Psoas muscle (tissue), 8 donors: ENCODE measurements at places on chromosomes 3 and 15. TPM values are rescaled to one million over a fixed set of nuclear protein-coding genes. Genes with fewer than 3 reads are reported as not detected.

ACAP2 gene
- 7.0 TPM for polyA plus RNA-seq

DNA sequence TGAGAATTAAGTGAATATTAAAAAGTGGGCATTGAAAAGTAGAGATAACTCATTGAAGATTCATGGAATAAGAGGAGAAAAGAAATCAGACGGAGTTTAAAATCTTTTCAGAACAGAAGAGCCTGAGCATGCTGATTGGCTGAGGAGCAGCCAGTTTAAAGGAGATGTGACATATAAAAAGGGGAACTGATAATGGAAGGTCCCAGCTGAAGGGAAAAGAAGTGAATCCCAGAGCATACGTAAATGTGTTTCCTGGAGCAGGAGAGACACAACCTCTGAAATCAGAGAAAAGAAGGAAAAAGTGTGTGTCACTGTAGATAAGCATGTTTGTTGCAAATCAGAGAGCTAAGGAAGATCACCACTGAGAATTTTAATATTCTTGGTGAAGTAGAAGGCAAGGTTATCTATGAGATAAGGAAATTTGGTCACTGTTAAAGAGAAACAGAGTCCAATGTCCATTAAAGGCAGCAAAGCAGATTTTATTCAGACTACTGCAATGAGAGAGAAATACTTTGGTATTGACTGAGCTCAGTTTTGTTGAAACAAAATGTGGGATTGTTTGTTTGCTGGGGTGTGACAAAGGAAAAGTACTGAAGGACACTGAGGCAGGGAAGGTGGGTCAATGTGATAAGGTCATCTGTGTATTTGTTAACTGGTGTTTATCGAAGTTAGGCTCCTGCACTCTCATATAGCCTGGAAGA is 84.6 kb upstream of the WDR72 start:
- DNase-seq: no peak

DNA sequence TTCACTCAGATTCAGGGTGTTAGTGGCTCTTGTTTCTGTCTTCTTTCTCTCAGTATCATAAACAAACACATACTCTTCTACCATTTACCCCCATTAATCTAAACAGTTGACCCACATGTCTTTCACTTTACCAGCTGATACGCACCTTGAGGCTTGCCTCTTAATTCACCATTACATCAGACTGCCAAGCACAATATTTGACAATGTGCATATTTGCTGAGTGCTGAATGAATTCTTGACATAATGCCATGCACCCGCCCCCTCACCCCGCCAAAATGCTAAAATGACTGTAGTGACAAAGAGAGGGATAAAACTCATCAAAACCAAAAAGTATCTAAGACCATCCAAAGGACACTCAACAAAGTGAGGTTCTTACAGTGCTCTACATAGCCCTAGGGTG is 57.4 kb downstream of the NGLY1 start:
- DNase-seq: no peak

DNA sequence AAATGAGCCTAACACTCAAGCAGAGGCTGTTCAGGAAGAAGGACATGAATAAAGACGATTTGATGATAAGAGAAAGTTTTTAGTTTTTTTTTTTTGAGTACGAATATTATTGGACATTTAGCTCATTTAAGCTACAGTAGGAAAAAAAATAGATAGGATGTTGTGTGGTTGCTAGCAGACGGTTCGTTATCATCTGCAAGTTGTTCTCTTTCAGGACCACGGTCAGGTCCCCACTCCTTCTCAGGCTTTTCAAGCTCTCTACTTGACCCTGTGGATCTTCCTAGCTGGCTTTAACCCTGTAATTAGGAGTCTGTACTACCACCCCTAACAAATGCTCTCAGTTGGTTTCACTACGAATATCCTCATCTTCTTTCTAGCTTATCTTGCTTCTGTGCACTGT is 1.1 kb downstream of the KCNH8 start:
- no peak for DNase-seq

DNA sequence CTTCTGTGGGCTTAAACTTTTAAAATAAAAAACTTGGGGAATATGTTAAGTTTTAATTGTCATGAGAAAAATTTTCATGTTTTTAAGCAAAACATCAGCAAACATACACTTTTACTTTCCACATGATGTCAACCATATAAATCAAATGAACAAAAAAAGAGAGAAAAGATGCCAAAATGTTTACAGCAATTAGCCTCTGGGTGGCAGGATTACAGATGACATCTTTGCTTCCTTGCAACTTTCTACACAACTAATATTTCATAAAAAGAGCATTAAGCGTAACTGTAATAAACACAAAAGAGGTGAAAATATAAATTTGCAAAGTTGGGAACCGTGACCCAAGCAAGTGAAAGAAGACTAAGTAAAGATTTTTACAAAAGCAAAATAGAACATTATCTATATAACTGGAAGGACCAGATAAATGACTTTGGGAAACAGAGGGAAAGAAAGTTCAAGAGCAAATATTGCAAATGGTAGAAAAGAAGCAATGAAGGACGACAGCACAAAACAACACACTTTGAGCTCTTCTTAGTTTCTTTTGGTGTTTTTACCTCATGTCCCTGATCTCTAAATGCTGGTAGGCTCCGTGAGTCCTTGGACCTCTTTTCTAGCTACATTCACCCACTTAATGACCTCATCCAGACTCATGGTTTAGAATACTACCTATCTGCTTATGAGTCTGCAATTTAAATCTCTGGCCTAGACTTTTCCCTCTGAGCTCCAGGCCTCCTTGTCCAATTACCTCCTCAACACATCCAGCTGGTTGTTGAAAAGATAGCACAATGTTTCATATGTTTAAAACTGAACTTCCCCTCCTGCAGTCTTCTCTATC is 9.4 kb downstream of the TP53BP1 start:
- DNase-seq: no peak

GOLGA8T gene
- not detected for polyA plus RNA-seq

- no peak for DNase-seq
Observed at GRCh38 chr3:183210341-183210740, 42.7 kb upstream of the B3GNT5 start.

ARPIN gene
- 4.3 TPM for polyA plus RNA-seq

DNA sequence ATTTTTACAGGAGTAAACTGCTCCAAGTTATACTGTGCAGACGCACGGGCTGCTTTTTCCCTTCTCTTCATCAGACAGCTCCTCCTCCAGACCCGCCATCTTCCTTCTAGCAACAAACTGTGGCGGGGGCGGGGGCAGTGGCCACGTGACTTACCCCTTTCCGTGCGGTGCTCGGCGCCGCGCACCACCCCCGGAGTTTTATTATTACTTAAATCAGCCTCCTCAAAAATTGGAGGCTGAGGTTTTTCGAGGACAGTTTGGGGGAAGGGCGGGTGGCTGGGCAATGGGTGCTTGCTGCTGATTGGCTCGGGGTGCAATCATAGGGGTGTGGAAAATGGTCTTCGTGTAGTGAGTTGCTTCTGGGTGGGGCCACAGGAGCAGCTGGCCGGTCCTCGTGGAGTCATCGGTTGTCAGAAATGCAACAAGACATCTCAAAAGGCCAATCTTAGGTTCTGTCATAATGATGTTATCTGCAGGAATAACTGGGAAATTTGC is 77.1 kb upstream of the MFGE8 start:
- no peak for DNase-seq

GRCh38 chr3:102189956-102190723 is 244.7 kb upstream of the ZPLD1 start:
- DNase-seq: peak; percentile 13

DNA sequence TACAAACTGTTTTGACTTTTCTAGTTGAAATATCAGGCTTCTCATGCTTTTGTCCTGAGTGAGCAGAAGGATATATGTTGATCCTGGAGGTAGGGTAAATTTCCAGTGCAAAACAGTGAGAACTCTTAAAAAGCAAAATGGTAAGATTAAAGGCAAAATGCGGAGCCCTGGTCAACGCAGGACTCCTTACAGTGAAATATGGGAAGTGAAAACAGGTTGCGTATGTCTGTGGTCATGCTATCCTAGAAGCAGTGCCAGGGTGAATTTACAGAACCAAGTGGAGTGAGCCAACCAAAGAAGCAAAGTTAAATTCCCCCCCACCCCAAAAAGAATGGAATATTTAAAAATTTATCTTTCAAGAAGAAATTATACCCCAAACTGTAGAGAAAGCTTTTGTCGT is 256.4 kb downstream of the NR2F2 start:
- DNase-seq: no peak

- no peak for DNase-seq
Observed at GRCh38 chr3:63969876-63970275, 53.4 kb downstream of the PSMD6 start.

TMEM42 gene
- 12.5 TPM for polyA plus RNA-seq

PSMD6 gene
- 145 TPM for polyA plus RNA-seq

- no peak for DNase-seq
Observed at GRCh38 chr15:55334997-55335396, 16.0 kb downstream of the PIGB start.

DNA sequence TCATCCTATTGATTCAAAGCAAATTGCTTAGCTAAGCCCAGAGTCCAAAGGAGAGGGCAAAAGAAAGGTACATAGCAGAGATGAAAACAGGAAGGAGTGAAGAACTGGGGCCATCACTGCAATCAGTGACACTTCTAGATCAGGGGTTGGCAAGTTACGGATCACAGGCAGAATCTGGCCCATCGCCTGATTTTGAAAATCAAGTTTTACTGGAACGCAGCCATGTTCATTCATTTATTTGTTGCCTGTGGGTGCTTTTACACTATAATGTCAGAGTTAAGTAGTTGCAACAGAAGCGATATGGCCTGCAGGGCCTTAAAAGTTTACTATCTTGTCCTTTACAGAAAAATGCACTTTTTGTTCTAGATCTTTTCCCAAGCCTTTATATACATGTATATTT is 271.7 kb upstream of the TOPAZ1 start:
- DNase-seq: no peak

SI gene
- polyA plus RNA-seq: 0.01 TPM

DNA sequence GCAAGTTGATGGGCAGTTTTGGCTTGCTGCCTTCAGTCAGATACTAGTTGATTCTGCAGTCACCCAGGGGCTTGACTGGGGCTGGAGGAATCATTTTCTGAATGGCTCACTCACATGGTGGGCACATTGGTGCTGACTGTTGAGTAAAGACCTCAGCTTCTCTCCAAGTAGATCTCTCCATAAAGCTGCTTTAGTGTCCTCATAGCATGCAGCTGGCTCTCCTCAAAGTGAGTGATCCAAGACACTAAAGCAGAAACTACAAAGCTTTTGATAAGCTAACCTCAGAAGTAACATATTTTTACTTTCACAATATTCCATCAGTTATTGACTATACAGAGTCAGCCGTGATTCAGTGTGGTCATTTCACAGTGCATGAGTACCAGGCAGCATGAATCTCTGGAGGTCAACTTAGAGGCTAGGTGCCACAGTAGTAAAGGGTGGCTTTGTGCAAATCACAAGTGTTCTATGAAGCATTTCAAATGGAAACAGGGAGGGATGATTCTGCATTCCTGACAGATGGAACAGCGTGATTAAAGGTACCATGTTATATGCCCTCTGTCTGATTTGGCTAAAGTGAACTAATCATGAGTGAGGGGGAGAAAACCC is 24.3 kb upstream of the ATP8B4 start:
- DNase-seq: no peak

- no peak for DNase-seq
Observed at GRCh38 chr3:185813205-185813604, 11.6 kb downstream of the IGF2BP2 start.

GRCh38 chr3:116179091-116179490 is 266.2 kb downstream of the LSAMP start:
- DNase-seq: no peak

- DNase-seq: no peak
Observed at GRCh38 chr3:76698136-76698706, 341.7 kb upstream of the ROBO2 start.

- no peak for DNase-seq
Observed at GRCh38 chr3:43074482-43074881, 31.4 kb downstream of the POMGNT2 start.

GRCh38 chr3:58066842-58067241 is 58.6 kb downstream of the FLNB start:
- no peak for DNase-seq

- DNase-seq: no peak
Observed at GRCh38 chr15:57098896-57099295, 180.5 kb downstream of the TCF12 start.

SYNPR gene
- not detected for polyA plus RNA-seq

LRIG1 gene
- polyA plus RNA-seq: 29.4 TPM

DNA sequence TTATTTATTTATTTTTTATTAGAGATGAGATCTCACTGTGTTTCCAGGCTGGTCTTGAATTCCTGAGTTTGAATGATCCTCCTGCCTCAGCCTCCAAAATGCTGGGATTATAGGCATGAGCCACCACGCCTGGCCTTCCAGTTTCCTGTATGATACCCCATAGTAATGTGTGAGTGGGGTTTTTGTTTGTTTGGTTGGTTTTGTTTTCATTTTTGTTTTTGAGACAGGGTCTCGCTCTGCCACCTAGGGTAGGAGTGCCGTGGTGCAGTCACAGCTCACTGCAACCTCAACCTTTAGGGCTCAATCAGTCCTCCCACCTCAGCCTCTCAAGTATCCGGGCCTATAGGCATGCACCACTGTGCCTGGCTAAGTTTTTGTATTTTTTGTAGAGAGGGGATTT is 30.9 kb downstream of the GOLM2 start:
- DNase-seq: no peak

DNA sequence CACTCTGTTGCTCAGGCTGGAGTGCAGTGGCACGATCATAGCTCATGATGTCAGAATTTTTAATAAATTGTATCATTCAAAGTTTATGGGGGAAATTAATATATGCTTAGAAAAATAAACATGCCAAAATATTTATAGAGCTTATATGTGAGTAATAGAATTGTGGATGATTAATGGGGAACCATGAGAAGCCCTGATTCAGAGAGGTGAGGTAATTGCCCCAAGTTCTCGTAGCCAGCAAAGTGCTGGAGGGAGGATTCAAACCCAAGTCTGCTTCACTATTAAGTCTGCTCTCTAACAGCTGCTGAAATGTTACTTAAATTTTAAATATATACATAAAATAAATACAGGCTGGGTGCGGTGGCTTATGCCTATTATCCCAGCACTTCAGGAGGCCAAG is 26.2 kb upstream of the IGF2BP2 start:
- no peak for DNase-seq

DNA sequence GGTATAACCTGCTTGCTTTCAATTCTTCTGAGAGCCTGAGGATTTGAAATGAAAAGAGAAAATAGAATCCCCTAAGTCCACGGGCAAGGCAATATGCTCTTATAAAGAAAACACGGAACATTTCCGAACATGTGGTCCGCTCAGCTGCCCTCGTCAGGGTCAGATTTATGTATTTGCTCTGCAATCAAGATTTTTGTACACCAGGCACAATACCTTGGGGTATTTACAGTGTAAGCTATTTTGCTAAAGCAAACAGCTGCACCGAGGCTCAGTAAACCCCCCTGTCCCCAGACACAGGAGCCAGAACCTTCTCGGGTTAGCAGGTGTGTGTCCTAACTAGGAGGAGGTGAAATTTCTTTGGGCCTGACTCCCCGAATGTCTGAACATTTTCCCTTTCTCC is 155.8 kb upstream of the LRIG1 start:
- no peak for DNase-seq

EPHB3 gene
- 0.69 TPM for polyA plus RNA-seq

DNA sequence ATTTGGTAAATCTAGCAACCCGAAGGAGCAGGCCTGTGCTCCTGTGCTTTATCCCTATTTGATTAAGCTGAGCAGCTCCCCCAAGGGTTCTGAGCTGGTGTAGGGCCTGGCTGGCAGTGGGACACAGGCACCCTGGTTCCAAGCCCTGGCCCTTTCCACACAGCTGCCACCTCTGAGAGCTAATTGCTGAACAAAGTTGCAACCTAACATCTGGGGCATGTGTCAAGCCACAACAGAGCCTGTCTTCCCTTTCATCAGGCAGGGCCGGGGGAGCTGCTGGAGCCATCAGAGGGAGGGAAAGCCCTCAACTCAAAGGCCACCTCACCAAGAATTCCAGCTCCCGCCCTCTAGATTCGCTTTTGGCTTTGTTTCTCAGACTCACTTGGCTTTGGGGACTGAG is 17.1 kb upstream of the MRPS22 start:
- no peak for DNase-seq

GRCh38 chr3:188788621-188789081 is 383.1 kb upstream of the TPRG1 start:
- DNase-seq: no peak
